NCI-H2081 treated with DMSO at 0.1 percent for 48 hours (cell line): ENCODE measurements at places on chromosomes 11 and 22.

GRCh38 chr11:78201096-78201818 lies 12.5 kb downstream of the USP35 start:
- DNase-seq: no peak

DNA sequence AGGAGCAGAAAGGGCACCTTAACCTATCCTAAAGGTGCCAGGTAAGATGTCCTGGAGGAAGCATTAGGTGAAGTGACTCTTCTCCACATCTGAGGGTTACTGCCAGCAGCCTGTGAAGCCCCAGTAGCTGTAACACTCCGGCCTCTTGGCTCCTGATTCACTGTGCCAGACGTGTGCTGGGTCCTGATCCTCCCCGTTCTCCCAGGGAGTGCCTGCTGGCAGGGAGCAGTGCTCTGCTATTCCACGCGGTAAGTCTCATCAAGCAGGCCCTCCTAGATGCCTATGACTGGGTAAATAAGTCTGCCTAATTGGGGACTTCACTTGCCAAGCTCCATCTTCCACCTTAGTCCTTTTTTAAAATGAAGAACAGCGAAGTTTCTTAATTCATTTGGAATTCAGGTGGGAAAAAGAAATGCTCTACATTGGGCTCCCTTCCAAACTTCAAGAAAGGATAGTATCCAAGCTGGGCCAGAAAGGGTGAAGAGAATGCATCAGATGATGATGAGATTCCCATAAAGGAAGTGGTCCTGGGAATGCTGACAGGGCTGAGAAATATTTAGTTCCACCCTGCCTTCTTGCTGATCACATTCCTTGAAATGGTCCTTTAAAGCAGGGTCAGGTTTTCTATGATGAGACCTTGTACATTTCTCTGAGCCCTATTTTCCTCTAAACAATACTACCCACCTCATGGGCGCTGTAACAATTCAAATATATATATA lies 188.0 kb downstream of the MAML2 start:
- no peak for DNase-seq

DNA sequence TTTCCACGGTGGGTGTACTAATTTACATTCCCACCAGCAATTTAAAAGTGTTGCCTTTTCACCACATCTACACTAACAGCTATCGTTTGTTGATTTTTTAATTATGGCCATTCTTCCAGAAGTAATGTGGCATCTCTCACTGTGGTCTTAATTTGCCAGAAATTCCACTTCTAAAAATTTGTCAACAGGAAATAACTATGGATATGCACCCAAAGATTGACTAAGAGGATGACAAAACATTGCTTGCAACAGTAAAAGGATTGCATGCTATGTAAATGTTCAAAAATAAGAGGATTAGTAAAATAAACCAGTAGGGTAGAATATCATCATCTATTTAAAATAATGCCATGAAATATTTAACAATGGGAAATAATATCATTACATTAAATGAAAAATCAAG lies 219.5 kb downstream of the DCDC1 start:
- no peak for DNase-seq

DNA sequence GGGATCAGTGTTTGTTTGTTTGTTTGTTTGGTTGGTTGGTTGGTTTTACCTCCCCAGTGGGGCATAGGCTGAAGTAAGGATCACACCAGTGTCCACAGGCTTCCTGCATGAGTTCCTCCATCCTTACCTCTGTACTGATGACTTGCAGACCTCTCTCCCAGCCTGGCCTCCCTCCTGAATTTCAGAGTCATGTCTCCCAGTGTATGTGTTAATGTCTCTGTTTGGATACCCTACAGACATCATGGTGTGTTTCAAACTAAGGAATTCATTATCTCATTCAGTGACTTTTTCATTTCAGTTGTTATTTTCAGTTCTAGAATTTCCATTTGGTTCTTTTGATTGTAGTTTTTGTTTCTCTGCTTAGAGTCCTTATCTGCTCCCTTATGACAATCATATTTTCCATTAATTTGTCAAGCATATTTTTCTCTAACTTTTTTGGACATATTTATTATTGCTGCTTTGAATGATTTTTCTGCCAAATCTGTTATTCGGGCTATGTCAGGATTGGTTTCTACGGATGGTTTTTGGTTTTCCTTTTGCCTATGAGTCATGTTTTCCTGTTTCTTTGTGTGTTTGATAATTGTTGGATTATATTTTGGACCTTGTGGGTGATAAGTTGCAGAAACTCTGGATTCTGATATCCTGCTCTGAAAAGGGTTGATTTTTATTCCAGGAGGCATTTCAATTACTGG lies 23.6 kb downstream of the MYEOV start:
- DNase-seq: no peak

- DNase-seq: no peak
Observed at GRCh38 chr11:134607963-134608750, 196.1 kb upstream of the B3GAT1 start.

GRCh38 chr11:60835534-60835846 lies 6.4 kb upstream of the CCDC86 start:
- no peak for DNase-seq
